Neural crest cell (in vitro differentiated cells): ENCODE measurements at places on chromosomes 12 and 14. TPM values are rescaled to one million over a fixed set of nuclear protein-coding genes. Genes with fewer than 3 reads are reported as not detected.

DNA sequence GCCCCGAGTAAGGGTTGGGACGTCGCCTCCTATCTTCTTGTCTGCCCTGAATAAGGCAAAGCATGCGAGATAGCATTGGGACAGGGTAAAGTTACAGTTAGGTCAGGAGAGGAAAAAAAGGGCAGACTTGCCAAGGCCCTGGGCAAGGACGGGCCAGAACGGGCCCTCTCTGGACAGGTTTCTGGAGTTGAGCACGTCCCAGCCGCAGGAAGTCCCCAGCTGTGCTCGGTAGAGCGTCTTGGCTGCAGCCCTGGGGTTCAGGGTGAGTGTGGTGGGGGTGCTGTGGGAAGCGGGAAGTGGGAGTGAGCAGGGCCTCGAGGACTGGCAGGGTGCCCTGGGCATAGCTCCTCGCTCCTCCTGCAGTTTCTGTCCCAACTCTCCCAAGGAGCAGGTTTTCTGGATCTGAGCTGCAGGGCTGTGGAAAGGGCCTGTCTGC is 5.4 kb downstream of the RPS6KL1 start:
- no peak for DNase-seq
- no peaks in the 10 kb centered on the region for H3K36me3 ChIP-seq
- peak overlapping the region; percentile 79 for H3K27ac ChIP-seq
- H3K4me1 ChIP-seq = peaks cover 14% of the 10 kb centered on the region
- H3K27me3 ChIP-seq = no peaks in the 10 kb centered on the region

The MFAP5 gene
- not detected in 2 replicates for total RNA-seq

The VRTN gene
- total RNA-seq = not detected in 2 replicates

- peak overlapping the region; percentile 31 for H3K27ac ChIP-seq
- H3K4me3 ChIP-seq = peak overlapping the region; percentile 81
- peaks cover 38% of the 10 kb centered on the region for H3K4me1 ChIP-seq
- DNase-seq = no peak
- H3K36me3 ChIP-seq = peaks cover 2% of the 10 kb centered on the region
- no peaks in the 10 kb centered on the region for H3K27me3 ChIP-seq
Measured at GRCh38 chr12:111412830-111413441, 7.2 kb downstream of the SH2B3 start.

DNA sequence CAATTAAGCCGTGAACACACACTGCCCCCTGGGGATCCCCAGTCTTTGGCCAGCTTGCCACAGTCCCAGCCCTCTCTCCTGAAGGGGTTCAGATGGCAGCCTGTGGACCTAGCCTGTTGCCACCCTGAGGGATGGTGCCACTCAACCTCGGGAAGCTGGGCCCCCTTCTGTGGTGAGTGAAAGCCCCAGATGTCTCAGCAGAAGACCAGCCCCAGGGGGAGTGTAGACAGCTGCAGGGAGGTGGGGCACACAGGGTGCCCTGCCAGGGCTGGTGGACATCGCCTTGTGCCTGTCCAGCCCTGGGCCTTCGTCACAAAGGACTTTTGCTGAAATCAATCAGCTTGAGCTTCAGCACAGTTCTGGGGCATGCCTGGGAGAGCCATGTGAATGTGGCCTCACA is 32.4 kb downstream of the C14orf132 start:
- DNase-seq = no peak
- no peaks in the 10 kb centered on the region for H3K4me1 ChIP-seq
- H3K36me3 ChIP-seq = peaks cover 9% of the 10 kb centered on the region
- H3K27ac ChIP-seq = no peak overlapping the region
- no peaks in the 10 kb centered on the region for H3K27me3 ChIP-seq

DNA sequence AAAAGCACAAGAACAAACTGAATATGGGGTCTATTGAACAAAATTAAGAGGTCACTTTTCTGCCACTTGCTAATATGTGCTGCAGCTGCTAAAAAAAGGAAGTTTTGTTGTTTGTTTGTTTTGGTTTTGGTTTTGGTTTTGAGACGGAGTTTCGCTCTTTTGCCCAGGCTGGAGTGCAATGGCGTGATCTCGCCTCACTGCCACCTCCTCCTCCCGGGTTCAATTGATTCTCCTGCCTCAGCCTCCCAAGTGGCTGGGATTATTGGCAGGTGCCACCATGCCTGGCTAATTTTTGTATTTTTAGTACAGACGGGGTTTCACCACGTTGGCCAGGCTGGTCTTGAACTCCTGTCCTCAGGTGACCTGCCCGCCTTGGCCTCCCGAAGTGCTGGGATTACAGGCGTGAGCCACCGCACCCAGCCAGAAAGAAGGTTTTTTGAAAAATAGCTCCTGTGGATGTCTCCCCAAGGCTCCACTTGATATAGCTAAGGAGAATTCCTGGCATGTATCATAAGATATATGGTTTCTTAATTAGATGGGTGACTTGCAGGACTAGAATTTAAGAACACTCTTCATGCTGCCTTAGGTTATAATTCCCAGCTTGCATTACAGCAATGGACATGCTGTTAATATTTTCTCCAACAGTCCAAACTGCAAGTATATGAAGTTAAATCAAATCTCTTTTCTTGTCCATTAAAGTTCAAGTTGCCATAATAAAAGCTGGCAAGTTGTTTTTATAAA is 237.6 kb upstream of the AMIGO2 start:
- H3K4me1 ChIP-seq = peaks cover 8% of the 10 kb centered on the region
- DNase-seq = no peak
- no peak overlapping the region for H3K4me3 ChIP-seq

- no peak overlapping the region for H3K27ac ChIP-seq
- no peaks in the 10 kb centered on the region for H3K27me3 ChIP-seq
- peaks cover 22% of the 10 kb centered on the region for H3K36me3 ChIP-seq
- no peak overlapping the region for H3K4me3 ChIP-seq
- DNase-seq = no peak
- no peaks in the 10 kb centered on the region for H3K4me1 ChIP-seq
Measured at GRCh38 chr12:71904629-71905028, 34.0 kb upstream of the TPH2 start.

DNA sequence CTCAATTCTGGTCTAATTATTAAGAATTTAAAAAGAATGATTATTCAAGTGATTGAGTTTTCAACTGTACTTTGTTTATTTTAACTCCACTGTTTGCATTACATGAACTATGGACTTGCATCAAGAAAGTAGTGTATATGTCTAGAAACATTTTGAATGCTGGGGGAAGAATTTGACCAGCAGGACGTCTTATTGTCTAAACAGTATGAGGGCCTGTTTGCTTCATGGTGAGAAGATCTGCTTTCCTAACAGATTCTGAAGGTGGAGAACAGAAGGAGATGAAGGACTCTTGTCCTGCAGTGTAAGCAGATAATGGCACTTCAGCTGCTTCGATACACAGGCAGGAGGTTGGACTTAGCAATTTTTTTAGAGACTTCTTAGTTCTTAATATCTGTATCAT is 176.0 kb downstream of the DACT1 start:
- no peak for DNase-seq
- H3K4me1 ChIP-seq = peaks cover 7% of the 10 kb centered on the region
- no peak overlapping the region for H3K4me3 ChIP-seq
- H3K27me3 ChIP-seq = no peaks in the 10 kb centered on the region

DNA sequence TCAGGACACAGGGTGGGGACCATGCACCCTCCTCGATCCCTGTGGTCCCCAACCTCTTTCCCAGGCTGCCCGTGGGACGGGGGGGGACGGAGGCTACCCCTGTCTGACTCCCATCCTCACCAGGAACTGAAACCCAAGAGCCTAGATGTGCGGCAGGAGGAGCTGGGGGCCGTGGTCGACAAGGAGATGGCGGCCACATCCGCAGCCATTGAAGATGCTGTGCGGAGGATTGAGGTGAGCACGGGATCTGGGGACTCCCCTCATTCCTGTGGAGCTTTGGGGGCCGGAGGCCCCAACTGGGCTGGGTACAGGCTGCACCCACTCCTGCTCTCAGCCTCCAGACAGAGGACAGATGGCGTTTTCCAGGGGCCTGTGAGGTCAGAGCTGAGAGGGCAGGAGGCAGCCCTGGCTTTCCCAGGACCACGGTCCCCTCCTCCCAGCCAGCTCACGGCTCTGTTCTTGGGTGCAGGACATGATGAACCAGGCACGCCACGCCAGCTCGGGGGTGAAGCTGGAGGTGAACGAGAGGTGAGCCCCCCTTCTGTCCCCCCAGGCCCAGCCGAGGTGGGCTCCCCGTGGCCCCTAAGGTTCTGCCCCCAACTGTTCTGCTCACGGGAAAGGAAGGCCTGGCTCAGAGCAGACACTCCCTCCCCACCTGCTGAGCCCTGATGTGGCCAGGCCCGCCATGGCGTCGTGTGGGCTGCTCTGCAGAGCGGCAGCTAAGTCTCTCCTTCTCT is 24.2 kb downstream of the HIP1R start:
- no peak for DNase-seq
- H3K36me3 ChIP-seq = no peaks in the 10 kb centered on the region

The RAD51AP1 gene
- total RNA-seq = 48.2 and 49.0 TPM in 2 replicates

The FRS2 gene
- total RNA-seq = 31.4 and 39.2 TPM in 2 replicates
